ENCODE measurements at places on chromosomes 11 and 22.

DNA sequence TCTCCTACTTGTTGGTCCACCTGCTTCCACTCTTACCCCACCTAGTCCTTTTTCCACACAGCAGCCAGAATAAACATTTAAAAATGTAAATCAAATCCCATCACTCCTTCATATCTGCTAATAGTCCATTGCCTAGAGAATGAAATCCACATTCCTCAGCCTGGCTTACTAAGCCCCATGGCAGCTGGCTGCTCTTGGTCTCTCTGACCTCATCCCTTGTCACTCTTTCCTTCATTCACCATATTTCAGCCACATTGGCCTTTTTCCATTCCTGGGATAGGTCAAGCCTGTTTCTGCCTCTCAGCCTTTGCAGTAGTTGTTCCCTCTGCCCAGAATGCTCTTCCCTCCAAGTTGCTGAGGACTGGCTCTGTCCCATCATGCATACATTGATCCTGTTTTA is 512.8 kb downstream of the INSC start:
- no peak for DNase-seq

DNA sequence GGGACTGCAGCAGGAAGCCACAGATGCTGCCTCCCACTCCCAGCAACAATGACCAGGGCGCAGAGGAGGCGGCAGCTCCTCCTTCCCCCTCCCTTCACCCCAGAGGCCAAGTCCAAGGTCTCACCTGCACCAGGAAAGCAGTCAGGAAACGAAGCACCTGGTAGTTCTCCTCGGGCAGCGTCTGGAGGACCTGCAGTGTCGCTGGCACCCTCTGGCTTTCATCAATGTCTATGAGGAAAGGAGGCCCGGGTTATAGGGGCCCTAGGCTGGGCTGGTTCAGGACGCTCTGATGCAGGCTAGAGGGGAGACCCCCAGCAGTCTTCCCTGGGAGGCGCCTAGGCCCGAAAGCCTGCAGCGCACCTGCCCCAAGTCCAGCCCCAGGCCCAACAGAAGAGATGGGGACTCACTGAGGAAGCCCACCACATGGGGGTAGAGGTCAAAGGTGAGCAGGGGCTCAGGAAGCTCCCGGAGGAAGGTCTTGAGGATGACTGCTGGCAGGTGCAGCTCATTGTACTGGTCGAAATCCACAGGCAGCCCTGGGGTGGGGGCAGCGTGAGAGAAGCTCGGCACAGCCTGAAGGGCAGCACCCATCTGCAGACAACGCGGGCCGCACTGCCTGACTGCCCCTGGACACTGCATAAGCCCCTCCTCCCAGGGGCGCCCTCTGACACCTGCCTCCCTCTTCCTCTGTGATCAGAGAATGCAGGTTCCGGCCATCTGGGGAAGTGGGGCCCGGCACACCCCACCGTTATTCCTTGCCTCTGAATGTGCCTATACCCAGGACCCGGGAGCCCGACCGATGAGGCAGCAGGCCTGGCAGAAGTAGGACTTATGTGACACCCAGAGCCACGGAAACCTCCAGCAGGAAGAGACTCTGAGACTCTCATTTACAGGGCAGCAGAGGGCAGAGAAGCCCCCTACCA is 20.9 kb downstream of the ARHGAP1 start:
- DNase-seq, result no peak

DNA sequence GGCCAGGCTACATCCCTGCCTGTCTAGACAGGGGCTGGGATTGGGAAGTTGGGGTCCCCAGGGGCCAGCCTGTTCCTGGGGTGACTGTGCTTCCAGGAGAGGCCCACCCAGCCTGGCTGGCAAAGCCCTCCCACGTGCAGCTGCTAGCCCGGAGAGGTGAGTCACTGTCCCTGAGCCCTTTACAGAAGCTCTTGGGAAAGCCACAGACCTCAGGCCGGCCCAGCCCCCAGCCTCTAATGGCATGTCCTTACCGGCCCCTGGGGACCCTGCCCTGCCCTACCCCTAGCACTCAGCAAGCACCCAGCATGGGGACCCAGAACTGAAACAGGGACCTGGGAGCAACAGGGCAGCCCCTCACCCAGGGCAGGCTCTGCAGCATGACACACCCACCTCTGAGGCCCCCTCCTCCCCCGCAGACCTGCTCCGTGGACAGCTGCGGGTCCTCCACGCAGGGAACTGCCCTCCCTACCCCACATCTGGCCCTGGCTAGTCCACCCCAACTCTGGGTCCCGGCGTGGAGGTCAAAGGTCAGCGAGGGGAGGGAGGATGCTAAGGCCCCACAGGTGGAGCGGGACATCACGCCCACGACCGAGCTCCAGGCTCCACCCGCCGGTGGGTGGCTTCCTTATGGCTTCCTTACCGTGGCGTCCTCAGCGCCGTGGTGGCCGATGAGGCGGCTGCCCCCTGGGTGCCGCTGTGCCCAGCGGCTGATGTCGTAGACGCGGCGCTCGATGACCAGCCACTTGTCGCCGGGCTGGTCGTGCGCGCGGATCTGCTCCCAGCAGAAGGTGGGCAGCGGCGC is 615 bp downstream of the FADS3 start:
- DNase-seq, result peak; percentile 79

- DNase-seq, result no peak
Observed at GRCh38 chr22:22728382-22728781, 84.0 kb downstream of the GGTLC2 start.

GRCh38 chr11:43892851-43893250 is 12.2 kb downstream of the ALKBH3 start:
- no peak for DNase-seq

- DNase-seq, result no peak
Observed at GRCh38 chr11:44893846-44894617, 56.7 kb downstream of the TP53I11 start.

- no peak for DNase-seq
Observed at GRCh38 chr22:45332001-45332400, 22.3 kb downstream of the FAM118A start.

DNA sequence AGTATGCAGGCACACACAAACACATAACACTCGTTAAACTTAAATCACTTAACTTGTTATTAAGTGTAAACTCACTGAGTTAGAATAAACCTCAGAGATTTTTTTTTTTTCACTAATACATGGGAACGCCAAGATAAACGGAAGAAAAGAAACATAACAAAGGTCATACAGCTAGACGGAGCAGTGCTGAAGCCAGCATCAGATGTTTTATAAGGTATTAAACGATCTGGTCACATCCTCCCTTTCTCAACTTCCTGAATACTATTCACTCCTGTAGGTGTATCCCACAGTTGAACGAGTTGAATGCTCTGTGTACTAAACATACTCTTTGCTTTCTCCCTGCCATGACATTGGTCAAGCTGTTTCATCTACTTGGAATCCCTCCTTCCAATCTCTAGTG is 212.0 kb downstream of the SWAP70 start:
- no peak for DNase-seq

DNA sequence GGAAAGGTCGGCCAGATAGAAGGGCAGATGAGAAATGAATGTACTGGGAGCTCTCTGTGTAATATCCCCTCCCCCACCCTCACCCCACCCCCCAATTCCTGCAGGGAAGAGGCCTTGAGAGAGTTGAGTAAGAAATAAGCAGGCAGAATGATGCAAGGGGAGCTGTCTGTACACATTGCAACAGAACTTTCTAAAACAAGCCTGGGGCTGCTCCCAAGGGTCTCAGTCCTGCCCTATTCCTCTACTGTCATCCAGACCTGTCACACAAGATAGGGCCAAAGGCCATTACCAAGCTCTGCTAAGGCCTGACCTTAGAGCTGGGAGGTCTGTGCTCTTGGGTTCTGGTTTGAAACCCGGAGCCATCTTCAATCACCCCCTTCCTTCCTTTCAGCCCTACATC is 5.7 kb upstream of the DGAT2 start:
- no peak for DNase-seq

- DNase-seq, result no peak
Observed at GRCh38 chr11:121615501-121615900, 162.7 kb upstream of the SORL1-AS1 start.

- DNase-seq, result no peak
Observed at GRCh38 chr22:33984656-33985285, 64.5 kb upstream of the LARGE1 start.

- DNase-seq, result peak; percentile 9
Observed at GRCh38 chr22:35154937-35155387, 89.0 kb downstream of the ISX start.

DNA sequence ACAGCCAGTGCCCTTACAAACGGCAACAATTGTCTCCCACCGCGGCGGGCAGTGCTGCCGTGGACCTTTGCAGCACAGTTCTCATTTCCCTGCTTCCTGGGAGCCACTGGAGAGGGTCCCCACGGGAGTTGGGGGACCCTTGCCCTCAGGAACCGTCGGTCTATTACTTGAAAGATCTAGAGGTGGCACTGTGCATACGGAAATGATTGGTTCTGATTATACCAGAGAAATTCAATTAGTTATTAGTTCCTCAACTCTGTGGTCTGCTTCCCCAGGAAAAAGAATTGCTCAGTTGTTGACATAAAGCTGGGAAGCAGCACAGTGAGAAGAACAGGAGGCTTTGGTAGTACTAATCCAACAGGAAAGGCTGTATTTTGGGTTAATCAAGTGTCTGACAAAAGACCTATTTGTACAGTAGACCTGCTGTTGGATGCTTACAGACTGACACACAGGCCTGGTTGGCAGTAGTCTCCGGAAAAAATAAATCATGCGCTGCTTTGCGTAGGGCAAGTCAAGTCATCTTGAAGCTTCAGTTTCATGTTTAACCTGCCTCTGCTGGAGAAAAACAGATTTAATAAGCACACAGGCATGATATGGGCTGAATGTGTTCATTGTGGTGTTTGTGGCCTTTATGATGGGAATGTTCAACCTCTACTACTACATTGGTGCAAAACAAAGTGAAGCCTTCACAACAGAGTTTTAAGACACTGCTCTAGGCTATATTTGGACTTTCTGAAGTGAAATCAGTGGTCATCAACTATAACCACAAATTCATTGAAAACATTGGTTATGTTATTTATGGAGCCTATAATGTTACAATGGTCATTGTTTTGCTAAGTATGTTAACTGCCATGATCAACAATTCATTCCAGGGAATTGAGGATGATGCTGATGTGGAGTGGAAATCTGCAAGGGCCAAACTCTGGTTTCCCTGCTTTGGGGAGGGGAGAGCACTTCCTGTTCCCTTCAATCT is 54.6 kb upstream of the SC5D start:
- DNase-seq, result no peak

- no peak for DNase-seq
Observed at GRCh38 chr11:1161410-1162137, 3.8 kb downstream of the MUC5AC start.

GRCh38 chr22:48350456-48350855 is 1477.2 kb downstream of the BRD1 start:
- DNase-seq, result no peak
